ENCODE measurements at places on chromosomes 2 and 18. TPM values are rescaled to one million over a fixed set of nuclear protein-coding genes. Genes with fewer than 3 reads are reported as not detected.
A peak's percentile ranks its signal among the peaks of the same experiment; 100 is the strongest.

- H3K27me3 ChIP-seq: peaks cover 2% of the 10 kb centered on the region
- no peaks in the 10 kb centered on the region for H3K36me3 ChIP-seq
- no peaks in the 10 kb centered on the region for H3K4me1 ChIP-seq
- no peak for DNase-seq
- H3K27ac ChIP-seq: no peak overlapping the region
These were observed 26.9 kb upstream of the FAHD2A start for GRCh38 chr2:95375532-95376150.

DNA sequence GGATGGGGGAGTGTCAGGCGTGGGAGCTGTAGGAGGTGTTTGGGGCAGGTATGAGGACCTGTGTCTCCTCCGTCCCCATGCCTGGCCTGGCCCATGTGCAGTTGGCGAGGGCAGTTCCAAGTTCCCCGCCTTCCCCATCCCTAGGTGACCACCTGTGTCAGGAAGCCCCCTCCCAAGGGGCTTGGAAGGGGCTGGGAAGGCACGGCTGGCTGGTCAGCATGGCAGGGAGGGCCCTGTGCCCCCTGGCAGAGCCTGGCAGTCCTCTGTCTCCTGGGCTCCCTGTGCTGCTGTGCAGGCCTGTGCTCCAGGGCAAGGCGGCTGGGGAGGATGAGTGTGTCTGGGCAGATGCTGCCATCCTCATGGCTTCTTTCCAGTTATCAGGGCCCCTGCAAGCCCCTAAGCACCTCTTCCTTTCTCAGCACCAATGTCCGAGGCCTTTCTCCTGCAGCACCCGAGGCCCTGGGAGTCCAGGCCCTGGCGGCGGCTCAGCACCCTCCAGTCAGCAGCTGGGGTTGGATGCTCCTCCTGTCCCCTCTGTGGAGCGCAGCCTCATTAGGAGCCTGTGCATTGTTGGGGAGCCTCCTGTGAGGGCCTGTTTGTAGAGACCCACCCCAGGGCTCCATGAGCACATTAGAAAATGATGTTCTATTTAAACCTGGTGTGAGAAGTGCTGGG lies 101.7 kb downstream of the FAM210A start:
- no peaks in the 10 kb centered on the region for H3K36me3 ChIP-seq
- H3K27me3 ChIP-seq: peaks cover 15% of the 10 kb centered on the region
- H3K27ac ChIP-seq: no peak overlapping the region
- H3K4me1 ChIP-seq: no peaks in the 10 kb centered on the region

DNA sequence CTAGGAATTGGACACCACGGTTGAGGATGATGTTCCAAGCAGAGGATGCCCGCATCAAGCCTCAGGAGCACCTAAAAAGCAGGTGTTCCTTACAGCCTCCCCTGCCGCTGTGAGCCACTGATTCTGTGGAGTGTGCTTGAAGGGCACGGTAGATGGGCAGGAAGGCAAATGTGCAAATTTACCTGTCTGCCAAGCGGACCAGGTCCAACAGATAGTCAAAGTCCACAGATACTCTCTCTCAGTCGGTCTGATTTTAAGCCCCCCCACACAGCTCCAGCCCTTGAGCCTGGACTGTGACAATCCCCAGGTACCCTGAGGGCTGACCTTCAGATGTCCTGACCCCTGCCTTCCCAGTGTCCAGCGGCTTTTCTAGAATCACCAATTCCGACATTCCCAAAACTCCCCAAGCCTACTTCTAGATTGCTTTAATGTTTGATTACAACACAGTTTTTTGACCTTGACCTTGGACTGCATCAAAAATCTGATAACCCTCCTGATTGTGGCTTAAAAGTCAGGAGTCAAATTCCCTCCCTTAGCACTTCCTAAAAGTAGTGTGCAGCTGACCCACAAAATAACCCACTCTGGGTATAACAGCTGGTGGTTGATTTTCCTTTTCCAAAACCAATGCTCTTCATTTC lies 208.8 kb upstream of the NCKAP5 start:
- no peak overlapping the region for H3K27ac ChIP-seq
- no peaks in the 10 kb centered on the region for H3K36me3 ChIP-seq
- H3K4me1 ChIP-seq: peaks cover 6% of the 10 kb centered on the region

- H3K4me3 ChIP-seq: no peak overlapping the region
- peaks cover 9% of the 10 kb centered on the region for H3K36me3 ChIP-seq
- no peaks in the 10 kb centered on the region for H3K27me3 ChIP-seq
- no peak for DNase-seq
These were observed 172.2 kb upstream of the MYO3B start for GRCh38 chr2:170005702-170006101.

DNA sequence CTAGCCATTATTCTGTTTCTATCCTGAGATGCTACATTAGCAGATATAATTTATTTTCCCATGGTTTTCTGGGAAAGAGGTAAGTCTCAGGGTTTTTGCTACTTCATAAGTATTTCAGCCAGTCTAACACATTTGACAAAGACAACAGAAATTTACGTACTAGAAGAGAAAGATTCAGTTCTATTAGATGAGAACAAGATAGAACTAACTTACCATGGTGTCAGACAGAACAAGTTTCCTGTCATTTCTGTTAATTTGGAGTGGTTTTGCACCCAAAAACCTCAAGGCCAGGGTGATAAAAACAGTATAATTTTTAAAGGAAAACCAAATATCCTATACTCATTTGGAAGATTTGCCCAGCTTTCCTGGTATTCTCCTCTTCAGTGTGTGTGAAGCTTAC lies 15.6 kb downstream of the SLC4A5 start:
- no peak overlapping the region for H3K27ac ChIP-seq
- no peaks in the 10 kb centered on the region for H3K4me1 ChIP-seq
- no peak overlapping the region for H3K4me3 ChIP-seq

GRCh38 chr2:177992992-177993391 lies 79.6 kb downstream of the PDE11A start:
- no peak for DNase-seq
- H3K4me3 ChIP-seq: no peak overlapping the region
- H3K36me3 ChIP-seq: no peaks in the 10 kb centered on the region
- peaks cover 10% of the 10 kb centered on the region for H3K4me1 ChIP-seq
- H3K27me3 ChIP-seq: no peaks in the 10 kb centered on the region

GRCh38 chr2:100041946-100042345 lies 100.4 kb downstream of the AFF3 start:
- no peak for DNase-seq
- no peak overlapping the region for H3K4me3 ChIP-seq
- no peaks in the 10 kb centered on the region for H3K4me1 ChIP-seq
- H3K27ac ChIP-seq: no peak overlapping the region

DNA sequence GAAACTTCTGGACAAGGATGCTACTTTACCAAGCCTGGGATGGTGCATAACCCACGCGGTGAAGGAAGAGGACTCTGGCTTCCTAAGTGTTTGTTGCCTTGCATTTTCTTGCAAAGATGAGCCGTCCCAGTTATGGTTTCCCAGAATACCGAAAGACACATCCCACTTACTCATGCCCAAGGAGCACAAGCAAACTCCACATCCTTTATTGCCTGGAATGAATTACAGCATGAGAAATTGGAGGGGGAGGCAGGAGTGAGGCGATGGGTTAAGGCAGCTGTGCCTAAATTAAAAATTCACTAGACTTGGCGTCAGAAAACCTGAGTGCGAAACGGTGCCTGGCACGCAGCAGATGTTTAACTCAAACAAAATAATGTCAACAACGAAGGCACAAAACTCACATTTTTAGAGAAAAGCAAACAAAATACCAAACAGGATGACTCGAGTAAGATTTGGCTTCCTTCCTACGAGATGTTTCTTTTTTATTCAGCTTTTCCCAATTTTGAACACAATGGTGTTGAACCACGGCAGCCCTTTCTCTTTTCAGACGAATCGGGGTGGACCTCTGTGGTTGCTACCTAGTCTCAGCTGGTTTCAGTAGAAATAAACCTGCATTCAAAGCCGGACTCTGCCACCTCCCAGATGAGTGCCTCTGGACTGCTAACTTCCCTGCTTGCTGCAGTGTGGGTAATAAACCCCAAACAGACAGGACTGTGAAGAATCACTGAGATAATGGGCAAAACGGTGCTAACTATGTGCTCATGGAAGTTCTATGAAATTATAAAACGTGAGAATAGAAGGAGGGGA lies 100.3 kb upstream of the NCK2 start:
- H3K27me3 ChIP-seq: peaks cover 20% of the 10 kb centered on the region
- no peak for DNase-seq
- H3K36me3 ChIP-seq: no peaks in the 10 kb centered on the region

DNA sequence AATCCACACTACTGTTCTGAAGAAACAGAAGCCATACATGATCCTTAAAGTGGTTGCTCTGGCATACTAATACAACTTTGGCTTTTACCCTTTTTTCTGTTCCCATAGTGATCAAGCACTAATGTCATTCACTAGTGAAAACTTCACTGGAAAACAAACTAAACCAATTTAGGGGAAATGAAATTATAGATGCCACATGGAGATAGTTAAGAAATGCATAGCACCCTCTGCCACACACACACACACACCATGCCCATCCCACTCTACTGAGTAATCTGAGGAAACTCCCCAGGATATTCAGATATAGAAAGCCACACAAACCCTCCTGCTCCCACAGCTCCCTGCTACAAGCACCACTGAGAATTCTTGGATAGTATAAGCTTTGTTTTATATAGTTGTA lies 39.1 kb downstream of the SLC3A1 start:
- peaks cover 11% of the 10 kb centered on the region for H3K36me3 ChIP-seq
- H3K4me1 ChIP-seq: no peaks in the 10 kb centered on the region
- H3K4me3 ChIP-seq: no peak overlapping the region
- DNase-seq: no peak
- no peak overlapping the region for H3K27ac ChIP-seq
- no peaks in the 10 kb centered on the region for H3K27me3 ChIP-seq

GRCh38 chr2:48510329-48510728 lies 19.6 kb upstream of the STON1 start:
- H3K4me1 ChIP-seq: peaks cover 13% of the 10 kb centered on the region
- no peak overlapping the region for H3K4me3 ChIP-seq
- peaks cover 4% of the 10 kb centered on the region for H3K36me3 ChIP-seq
- H3K27me3 ChIP-seq: no peaks in the 10 kb centered on the region

DNA sequence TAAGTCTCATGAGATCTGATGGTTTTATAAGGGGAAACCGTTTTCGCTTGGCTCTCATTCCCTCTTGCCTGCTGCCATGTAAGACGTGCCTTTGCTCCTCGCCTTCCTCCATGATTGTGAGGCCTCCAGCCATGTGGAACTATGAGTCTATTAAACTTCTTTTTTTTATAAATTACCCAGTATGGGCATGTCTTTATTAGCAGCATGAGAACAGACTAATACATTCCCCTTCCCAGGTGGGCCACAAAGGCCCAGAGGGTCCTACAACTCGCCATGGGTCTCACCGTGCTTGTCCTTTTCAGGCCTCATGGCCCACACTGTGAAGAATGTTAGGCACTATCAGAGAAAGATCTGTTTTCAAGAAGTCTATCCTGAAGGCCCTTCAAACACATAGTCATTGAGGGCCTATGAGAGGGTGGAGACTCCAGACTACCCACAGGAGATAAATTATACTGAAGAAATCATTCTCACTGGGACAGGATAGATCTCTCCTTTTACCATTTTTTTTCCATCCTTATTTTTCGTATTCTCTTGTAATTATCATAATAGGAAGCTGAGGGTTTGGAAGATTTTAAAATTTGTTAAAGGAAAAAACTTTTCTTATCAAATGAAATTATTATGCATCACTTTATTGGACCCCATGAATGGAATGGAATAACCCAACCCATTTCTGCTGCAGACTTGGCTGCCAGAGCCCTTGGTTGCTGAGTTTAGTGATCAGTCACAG lies 91.0 kb upstream of the MSH2 start:
- H3K4me3 ChIP-seq: no peak overlapping the region
- H3K4me1 ChIP-seq: peaks cover 18% of the 10 kb centered on the region
- no peak for DNase-seq
- no peaks in the 10 kb centered on the region for H3K36me3 ChIP-seq
- H3K27me3 ChIP-seq: no peaks in the 10 kb centered on the region

DNA sequence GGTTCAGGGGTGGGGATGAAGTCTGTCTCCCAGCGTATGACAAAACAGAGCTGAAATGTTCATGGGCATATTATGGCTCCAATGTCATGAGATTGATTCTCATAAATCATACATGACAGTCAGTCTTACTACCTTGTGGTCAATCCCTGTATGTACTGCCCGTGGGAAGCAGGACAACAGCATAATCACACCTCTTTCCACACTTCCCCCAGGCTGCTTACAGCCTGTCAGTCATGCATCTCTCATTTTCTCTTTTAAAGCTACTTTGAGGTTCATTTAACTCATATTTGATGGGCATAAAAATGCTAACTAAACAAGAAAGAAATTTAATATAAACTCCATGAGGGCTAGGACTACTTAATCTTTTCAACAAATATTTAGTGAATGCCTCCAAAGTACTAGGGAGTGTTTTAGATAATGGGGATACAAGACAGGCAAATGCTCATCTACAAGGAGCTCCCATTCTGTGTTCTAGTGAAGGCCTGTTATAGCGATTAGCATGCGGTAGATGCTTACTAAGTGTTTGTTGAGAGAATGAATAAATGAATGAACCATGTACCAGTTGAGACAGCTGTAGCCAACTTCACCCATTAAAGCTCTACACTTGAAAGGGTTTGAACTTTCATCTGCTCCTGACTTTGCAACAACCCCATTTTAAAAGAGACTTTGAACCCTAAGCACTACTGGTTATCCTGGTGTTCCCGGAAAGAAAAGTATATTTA lies 89.1 kb downstream of the ALPK2 start:
- H3K27me3 ChIP-seq: no peaks in the 10 kb centered on the region
- no peak for DNase-seq
- peaks cover 12% of the 10 kb centered on the region for H3K4me1 ChIP-seq
- no peak overlapping the region for H3K4me3 ChIP-seq

- H3K4me1 ChIP-seq: peaks cover 3% of the 10 kb centered on the region
- peak; percentile 26 for DNase-seq
- no peaks in the 10 kb centered on the region for H3K27me3 ChIP-seq
- H3K27ac ChIP-seq: no peak overlapping the region
- no peaks in the 10 kb centered on the region for H3K36me3 ChIP-seq
- H3K4me3 ChIP-seq: no peak overlapping the region
These were observed 30.2 kb downstream of the DIS3L2 start for GRCh38 chr2:231991664-231992063.

- no peak for DNase-seq
- no peak overlapping the region for H3K27ac ChIP-seq
- no peaks in the 10 kb centered on the region for H3K36me3 ChIP-seq
- no peaks in the 10 kb centered on the region for H3K4me1 ChIP-seq
- no peak overlapping the region for H3K4me3 ChIP-seq
These were observed 63.9 kb downstream of the LANCL1 start for GRCh38 chr2:210412660-210413059.

- H3K27me3 ChIP-seq: no peaks in the 10 kb centered on the region
- H3K27ac ChIP-seq: no peak overlapping the region
- H3K36me3 ChIP-seq: no peaks in the 10 kb centered on the region
These were observed 1941.7 kb upstream of the LRRTM1 start for GRCh38 chr2:82246220-82246775.

The CYB5A gene
- total RNA-seq: 13.4 TPM

The SPDYA gene
- not detected for total RNA-seq

The CCDC148 gene
- 0.56 TPM for total RNA-seq

The CROCC2 gene
- total RNA-seq: not detected

The THADA gene
- 21.3 TPM for total RNA-seq

The USP14 gene
- 11.5 TPM for total RNA-seq

The PLEKHB2 gene
- 82.1 TPM for total RNA-seq
